ENCODE measurements at places on chromosomes 1 and 21.

DNA sequence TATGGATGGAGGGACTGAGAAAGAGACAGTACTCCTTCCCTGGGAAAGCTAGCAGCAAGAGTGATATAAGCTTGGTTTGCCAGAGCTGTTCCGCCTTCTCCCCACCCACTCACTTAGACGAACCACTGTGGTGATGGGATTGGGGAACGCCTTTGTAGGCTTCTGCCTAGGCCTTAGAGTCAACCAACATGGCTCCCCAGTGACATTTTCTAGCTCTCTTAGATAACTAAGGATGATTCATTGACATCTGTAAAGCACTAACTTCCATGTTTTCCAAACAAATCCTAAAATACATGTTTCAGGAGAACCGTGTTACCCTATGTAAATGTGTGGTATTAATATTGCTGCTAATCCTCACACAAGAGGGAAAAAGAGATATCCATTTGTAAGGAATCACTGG, 21.6 kb upstream of the SSX2IP start:
- DNase-seq: no peak

- DNase-seq: no peak
Observed at GRCh38 chr1:95449516-95449915, 215.5 kb downstream of the RWDD3 start.

GRCh38 chr1:42736152-42736551, 3.9 kb downstream of the CLDN19 start:
- DNase-seq: no peak

DNA sequence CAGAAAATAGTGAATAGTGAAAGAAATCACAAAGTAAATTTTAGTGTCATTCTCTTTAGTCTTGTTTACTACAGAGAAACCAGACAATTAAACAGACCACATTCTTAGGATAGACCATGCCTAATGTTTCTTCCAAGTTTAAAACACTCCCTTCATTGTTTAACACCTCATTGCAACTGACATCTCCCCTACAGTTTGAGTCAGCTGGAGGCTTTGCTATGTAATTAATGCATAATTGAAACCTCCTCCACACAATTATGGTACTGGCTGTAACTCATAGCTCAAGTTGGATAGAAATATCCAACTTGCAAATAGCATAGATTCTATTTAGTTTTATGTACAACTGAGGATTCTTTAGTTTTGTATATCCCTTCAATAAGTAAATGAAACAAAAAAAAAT, 35.2 kb upstream of the B3GALT2 start:
- no peak for DNase-seq

- no peak for DNase-seq
Observed at GRCh38 chr1:205258261-205258691, 30.5 kb downstream of the TMCC2 start.

GRCh38 chr1:36991551-36991950, 42.8 kb downstream of the GRIK3 start:
- DNase-seq: no peak

GRCh38 chr1:9910076-9910422, at the start of gene CTNNBIP1:
TSS of gene CTNNBIP1 (minus strand) at chr1:9910269. CDS start at chr1:9872064, 38,205 bp downstream.
- no peak for DNase-seq

DNA sequence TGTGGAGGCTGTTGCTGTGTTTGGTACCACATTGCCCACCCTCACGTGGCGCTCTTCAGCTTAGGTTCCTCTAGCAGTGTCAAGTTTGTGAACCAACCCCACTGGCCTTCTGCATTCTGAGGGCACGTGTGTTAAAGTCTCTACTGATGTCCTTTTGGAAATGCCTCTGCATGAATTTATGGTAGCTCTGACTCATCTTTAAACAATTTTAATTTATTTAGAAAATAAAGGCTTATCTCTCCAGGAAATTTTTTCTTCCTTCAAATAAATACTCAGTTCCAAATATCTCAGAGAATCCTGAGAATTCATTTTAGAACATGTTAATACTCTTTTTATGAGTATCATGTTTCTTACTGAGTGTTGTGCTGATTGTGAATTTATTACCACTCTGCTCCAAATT, 5.5 kb downstream of the CD1D start:
- no peak for DNase-seq

DNA sequence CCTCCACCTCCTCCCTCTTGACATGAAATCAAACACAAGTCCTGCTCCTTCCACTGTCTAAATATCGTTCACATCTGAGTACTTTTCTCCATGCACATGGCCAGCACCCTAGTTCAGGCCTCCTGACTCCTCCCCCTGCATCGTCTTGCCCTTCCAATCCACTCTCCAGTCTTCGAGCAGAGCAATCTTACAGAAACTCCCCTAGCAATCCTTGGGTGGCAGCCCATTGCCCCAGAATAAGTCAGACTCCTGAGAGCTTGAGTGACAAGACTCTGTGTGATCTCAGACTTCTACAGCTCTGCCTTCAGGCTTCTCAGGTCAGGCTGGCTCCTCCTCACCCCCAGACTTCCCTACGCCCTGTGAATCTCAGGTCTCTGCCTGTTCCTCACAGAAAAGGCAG, 5.5 kb downstream of the SH2D2A start:
- DNase-seq: no peak

GRCh38 chr1:183365676-183366075, 52.5 kb downstream of the NMNAT2 start:
- no peak for DNase-seq

- no peak for DNase-seq
Observed at GRCh38 chr1:172874950-172875349, 175.8 kb downstream of the TNFSF18 start.

DNA sequence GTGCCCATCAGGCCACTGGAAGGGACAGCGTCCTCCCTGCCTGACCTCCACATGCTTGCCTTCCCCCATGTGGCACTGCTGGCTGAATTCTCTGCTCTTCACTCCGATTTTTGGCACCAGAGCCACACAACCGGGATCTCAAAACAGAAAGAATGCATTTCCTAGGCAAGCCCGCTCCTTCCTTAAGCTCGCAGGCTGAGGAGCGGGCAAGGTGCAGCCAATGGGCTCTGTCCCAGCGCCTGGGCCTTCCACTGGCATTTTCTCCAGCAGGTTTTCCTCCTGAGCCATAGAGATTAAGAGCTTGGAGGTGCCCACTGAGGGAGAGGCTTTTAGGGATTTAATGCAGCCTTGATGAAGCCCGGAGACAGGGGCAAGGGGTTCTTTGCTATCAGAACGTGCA, 158.0 kb downstream of the IGSF21 start:
- DNase-seq: no peak

DNA sequence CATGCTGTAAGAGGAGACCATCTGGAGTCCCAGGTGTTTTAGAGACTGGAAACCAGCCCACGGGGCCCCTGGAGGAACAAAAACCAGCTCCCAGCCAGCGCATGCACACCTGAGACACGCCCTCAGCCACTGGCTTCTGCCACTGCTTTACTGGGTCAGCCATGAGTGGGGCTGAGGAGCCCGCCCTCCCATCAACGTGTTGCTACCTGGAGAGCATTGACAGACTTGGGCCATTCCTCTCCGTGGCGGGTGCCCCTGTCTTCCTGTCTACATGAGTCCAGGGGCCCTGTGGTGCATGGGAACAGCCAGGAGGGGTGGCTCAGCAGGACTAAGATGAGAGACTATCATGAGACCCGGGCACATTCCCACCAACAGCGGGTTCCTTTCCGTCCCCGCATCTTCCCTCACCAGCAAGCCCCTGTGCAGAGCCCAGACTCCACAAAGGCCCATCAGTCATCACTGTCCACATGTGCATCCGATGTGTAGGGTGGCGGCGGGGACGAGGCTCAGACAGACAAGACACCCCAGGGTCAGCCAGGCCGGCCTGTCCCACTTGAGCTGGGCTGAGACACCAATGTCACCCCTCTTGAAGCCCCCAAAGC, 45.4 kb upstream of the POFUT2 start:
- DNase-seq: no peak

DNA sequence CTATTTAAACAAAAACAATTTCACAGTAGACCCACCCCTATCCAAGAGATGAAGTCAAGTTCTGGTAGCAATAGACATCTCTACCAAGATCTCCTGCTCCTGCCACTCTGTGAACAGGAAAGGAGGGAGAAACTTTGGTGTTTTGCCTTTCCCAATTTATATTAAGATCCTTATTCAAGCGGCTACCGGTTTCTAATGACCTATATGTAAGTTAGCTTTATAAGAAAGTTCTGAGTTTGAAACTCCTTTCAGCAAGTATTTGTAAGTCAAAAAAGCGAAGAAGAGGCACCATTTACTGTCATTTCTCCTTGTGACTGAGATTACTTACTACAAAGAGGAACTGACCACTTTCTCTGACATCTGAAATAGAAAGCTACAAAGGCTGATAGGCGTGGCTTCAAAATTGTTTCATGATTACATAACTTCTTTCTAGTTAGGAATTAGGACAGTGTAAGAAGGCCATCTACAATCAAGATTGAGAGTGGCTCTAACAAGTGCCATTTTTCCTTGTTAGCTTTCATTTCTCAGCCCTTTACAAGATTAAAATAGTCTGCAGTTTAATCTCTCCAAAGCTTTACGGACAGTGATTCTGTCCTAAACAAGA, at the start of gene MNDA:
MNDA (plus strand) TSS at position 448 of the 604 bp plus-strand sequence. CDS start 10,803 bp downstream, outside the sequence.
- DNase-seq: no peak

DNA sequence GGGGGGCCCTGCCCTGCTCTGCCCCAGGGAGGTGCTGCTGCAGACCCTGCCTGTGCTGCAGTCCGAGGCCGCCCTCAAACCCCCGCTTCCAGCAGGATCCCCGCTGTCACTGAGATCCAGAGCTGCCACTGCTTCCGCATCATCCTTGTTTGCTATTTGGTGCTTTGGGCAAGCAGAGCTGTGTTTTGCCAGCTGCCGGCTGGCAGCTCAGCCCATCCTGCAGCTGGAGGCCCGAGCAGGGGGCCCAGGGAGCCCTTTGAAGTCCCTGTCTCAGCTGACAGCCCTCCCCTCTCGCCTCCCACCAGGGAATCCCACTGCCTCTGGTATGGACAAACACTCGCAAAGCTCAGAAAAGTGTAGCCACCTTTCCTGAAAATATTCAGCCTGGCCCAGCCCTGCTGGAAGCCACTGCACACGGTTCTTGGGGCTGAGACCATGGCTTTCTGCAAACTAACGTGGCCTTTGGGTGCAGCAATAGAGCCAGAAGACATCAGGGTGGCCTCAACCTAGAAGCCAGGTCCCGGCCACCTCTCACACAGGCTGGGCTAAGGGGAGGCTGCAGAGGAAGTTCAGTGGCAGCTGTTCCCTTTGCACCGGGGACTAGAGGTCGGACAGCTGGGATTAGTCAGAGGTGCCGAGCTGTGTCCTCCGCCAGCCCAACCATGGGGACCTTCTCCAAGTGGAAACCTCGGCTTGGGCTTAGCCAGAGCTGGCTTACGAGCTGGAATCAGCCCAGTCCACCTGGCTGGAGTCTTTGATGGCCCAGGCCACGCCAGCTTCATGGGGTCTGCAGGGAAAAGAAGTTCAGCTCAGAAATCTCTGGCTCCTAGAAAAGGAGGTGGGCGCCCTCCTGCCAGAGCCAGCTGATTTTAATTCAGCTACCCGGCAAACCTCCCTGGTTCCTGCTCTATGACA, 107.1 kb downstream of the SPSB1 start:
- DNase-seq: no peak

DNA sequence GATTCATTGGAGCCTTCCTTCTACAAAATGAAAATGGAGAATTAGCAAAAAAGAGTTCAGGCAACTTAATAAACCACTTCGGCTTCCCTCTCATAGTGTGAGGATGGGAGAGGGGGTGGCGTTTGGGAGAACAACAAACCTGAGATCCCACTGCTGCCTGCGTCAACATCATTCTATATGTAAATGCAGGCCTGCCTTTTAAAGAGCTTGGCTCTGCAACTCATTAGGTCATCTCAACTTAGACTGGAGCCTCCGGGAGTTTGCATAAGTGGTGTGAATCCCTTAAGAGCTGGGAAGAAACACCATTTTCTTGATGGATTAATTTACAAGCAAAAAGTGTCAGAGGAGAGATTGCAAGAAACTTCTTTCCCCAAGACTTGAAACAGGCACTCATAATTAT, 127.6 kb upstream of the DAB1 start:
- DNase-seq: no peak

DNA sequence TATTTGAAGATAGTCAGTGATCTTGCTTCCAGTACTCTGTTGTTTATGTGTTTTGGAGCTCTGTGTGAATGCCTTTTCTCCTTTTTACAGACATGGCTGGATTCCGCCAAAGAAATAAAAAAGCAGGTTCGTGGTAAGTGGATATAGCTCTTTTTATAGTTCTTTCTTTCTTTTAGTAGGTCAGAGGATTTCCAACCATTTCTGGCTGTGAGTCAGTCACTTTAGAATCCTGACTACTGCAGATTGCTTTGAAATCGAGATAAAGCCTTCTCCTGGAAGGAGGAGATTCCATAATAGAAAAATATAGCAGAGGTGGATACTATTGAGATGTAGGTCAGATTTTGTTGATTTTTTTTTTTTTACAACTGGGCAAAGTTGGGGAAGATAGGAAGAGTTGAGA, 97.4 kb downstream of the EPB41 start:
- no peak for DNase-seq

GRCh38 chr1:57401671-57402070, 22.2 kb downstream of the DAB1 start:
- DNase-seq: no peak

GRCh38 chr1:82848043-82848442, 1047.3 kb downstream of the ADGRL2 start:
- no peak for DNase-seq

DNA sequence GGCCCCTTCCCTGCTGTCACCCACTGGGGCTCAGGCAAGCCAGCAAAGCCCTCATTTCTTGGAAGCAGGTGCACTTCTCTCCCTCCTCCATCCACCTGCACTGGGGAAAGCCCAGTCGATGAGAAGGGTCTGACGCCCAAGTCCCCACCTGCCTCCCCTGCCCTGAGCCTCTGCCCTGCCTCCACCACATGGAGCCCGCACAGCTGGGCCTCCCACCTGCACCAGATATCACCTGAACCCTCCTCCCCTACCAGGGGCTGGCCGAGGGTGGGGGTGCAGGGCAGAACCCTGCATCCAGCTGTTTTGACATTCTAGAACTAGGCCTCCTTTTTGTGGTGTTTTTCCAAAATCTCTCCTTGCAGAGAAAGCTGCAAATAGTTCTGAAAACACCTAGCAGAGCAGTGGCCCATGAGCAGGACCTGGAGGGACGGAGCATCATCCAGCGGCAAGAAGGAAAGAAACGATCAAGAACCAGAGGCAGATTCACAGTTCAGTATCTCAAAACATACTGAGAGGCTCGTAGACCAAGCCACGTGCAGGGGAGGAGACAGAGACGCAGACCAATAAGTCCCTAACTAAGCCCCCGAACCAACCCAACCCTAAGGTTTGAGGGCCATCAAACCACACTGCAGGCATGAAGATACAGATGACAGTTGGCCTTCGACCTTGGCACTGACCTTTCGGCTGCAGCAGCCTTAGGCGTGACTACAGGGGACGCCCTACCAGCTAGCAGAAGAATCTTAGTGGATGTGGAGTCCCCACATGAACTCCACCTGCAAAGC, 16.7 kb downstream of the CHD5 start:
- DNase-seq: no peak

Measured in T-helper 2 cell (primary cell).